Immature natural killer cell (primary cell): ENCODE measurements at places on chromosomes 6 and 20.

DNA sequence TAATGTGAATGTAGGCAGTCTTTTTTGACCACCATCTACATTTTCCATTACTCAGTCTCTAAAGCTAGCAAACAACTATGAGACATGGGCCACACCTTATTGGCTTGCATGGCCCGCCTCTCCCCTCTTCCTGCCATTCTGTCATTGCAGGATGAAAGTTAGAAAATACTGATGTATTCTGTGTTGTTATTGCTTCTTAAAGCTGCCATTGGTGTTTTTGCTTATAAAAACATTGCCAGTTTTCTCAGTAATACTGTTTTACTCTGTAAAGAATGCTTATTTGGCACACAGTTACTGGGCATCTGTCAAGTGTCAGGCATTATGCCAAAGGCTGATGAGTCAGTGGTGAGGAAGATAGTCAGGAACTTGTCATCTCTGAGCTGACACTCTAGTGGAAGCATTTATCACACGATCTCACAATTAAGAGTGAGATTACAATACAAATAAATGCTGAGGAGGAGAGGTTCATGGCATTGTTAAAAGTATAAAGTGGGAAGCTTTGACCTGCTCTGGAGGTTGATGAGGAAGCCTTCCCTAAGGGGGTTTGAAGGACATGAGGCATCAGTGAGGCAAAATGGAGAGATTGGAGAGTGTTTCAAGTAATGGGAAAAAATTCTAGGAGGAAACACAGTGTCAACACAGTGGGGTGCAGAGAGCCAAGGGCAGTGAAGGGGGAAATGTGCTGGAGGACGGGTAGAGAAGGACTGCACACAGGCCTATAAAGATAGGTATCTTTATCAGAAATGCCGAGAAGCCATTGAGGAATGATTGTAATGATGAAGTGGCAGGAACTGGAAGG lies 14.7 kb downstream of the KLHL32 start:
- DNase-seq: no peak
- no peaks in the 10 kb centered on the region for H3K4me1 ChIP-seq
- peaks cover 10% of the 10 kb centered on the region for H3K27me3 ChIP-seq
- H3K27ac ChIP-seq: no peak overlapping the region

GRCh38 chr20:45289942-45290676 lies 16.5 kb upstream of the RBPJL start:
- no peak overlapping the region for H3K27ac ChIP-seq
- peaks cover 11% of the 10 kb centered on the region for H3K4me1 ChIP-seq
- peaks cover 9% of the 10 kb centered on the region for H3K27me3 ChIP-seq
- no peak overlapping the region for H3K4me3 ChIP-seq
- no peaks in the 10 kb centered on the region for H3K36me3 ChIP-seq

- no peaks in the 10 kb centered on the region for H3K36me3 ChIP-seq
- H3K27me3 ChIP-seq: no peaks in the 10 kb centered on the region
- H3K4me3 ChIP-seq: no peak overlapping the region
- H3K4me1 ChIP-seq: no peaks in the 10 kb centered on the region
Measured at GRCh38 chr6:94071835-94072234, 652.5 kb upstream of the EPHA7 start.

DNA sequence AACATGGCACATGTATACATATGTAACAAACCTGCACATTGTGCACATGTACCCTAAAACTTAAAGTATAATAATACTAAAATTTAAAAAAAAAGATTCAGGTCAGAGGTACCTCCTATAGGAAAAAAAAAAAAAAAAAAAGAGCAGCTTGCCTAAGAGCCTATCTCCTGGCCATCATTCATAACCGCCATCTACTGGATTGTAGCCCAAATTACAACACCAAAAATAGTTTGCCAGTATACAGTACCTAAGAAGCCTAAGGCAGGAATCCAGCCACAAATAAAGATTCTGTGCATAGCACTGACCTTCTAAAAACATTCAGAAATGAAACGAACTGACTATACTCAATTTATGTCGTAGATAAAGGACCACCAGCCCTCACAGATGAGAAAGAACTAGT lies 438.4 kb upstream of the ADGRB3 start:
- no peak for DNase-seq
- H3K4me3 ChIP-seq: no peak overlapping the region
- H3K27me3 ChIP-seq: no peaks in the 10 kb centered on the region
- H3K4me1 ChIP-seq: no peaks in the 10 kb centered on the region
- H3K27ac ChIP-seq: no peak overlapping the region

DNA sequence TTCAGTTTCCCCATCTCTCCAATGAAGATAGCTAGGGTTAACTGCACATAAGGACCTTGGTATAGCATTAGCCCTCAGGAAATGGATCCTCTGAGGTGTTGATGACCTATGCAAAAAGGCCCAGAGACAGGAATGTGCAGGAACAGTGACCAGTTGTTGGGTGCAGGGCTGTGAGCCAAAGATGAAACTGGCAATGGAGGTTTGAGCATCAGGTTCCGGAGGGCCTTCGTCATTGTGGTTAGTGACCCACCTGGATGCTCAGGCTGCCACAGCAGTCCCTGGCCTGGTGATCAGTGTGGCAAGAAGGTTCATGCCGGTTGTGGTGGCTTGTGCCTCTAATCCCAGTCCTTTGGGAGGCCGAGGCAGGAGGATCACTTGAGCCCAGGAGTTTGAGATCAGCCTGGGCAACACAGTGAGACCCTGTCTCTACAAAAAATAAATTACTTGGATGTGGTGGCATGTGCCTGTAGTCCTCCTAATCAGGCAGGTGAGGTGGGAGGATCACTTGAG lies 43.7 kb downstream of the TM9SF4 start:
- H3K27me3 ChIP-seq: peaks cover 2% of the 10 kb centered on the region
- peaks cover 9% of the 10 kb centered on the region for H3K4me1 ChIP-seq
- no peak overlapping the region for H3K27ac ChIP-seq
- no peak overlapping the region for H3K4me3 ChIP-seq
- no peak for DNase-seq

DNA sequence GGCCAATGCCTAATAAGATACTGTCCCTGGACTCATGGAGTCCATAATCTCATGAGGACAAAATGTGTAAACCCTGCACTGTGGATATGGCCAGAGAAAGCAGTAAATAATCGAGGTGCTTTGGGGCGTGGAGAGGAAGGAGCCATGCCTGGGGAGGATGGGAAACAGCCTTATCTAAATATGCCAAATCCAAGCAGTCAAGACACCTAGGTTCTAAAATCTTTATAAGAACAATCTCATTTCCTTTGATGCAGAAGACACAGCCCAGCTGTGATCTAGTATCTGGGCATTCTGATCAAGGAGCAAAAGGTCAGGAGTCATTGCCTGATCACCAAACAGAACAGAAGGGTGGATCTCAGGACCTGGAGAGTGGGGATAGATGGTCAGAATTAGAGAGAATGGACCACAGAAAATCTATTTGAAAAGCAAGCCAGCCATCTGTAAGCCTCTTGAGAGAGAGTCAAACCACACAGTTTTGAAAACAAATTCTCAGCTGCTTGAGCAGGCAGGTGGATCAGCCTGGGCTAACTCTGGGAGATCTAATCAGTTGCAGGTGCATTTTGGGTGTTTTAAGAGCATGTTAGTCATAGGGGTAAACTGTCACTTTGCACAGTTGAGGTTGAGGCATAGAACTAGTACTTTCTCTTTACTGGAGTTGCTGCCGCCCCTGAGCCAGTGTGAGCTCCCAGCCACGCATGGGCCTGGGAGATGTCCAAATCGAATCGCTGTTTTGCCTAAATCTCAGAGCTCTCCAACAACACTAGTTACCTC lies 130.8 kb upstream of the TNFAIP3 start:
- H3K4me3 ChIP-seq: no peak overlapping the region
- H3K4me1 ChIP-seq: no peaks in the 10 kb centered on the region
- no peaks in the 10 kb centered on the region for H3K36me3 ChIP-seq
- DNase-seq: no peak
- H3K27ac ChIP-seq: no peak overlapping the region

- no peaks in the 10 kb centered on the region for H3K27me3 ChIP-seq
- no peak overlapping the region for H3K4me3 ChIP-seq
- DNase-seq: no peak
- H3K4me1 ChIP-seq: no peaks in the 10 kb centered on the region
- no peak overlapping the region for H3K27ac ChIP-seq
Measured at GRCh38 chr6:23086100-23086499, 516.7 kb downstream of the HDGFL1 start.

DNA sequence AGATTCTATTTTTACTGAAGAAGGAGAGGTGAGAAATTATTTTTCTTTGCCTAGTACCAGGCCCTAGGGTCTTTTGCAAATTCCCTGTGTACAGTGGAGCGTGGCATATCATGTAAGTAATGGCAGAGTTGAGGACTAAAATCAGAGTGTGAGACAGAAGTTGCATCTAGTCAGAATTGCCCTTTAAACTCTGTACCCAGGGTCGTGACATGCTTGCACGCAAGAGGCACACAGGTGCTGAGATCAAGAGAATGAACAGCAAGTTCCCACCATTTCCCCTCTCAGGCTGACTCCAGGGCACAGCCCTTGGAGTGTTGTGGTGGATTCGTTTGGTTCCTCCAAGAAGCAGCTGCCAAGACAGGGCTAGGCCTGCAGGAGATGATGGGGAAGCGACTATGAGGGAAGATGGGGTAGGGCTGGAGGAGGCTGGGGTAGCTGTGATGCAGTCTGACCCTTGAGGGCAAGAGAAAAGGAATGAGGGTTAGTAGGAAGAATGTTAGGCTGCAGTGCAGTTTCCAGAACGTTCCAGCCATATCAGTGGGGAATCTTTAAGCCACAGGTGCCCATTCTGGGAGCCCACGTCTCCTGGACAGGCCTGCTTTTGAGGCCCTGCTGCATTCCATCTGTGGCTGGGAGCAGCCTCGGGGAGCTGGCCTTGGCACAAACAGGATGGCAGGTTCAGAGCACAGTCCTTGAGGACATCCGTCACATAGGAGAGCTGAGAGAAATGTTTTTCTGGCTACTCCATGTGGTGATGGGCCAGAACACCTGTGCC lies 6.9 kb downstream of the NELFCD start:
- peaks cover 19% of the 10 kb centered on the region for H3K4me1 ChIP-seq

DNA sequence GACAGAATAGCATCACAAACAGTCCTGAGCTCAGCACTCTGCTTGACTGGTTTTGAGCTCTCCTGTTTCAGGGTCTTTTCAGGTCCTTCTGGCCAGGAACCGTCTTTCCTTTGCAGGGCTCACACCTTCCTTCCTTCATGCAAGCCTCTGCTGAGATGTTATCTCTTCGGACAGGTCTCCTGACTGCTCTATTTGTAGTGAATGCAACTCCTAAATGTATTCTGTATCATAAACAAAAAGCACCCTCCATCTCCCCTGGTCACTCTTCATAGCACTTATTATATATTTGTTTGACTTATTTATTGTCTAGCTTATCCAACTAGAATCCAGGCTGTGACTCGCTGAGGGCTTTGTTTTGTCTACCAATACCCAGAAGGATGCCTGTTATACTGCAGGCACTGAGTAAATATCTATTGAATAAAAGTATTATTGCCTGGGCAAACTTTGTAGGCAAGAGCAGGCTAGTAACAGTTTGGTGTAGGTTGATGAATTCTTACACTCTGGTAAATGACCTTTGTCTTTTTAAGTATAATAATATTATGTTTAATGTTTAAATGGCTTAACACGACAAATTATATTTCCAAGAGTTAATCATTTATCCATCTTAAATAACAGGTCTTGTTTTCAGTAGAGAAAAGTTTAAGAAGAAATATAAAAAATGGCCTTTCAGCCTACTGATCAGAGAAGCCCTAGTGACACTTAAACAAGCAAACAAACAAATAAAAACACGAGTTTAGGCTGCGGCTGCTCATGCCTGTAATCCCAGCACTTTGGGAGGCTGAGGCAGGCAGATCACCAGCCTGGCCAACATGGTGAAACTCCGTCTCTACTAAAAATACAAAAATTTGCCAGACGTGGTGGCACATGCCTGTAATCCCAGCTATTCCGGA lies 199.7 kb downstream of the BCAS1 start:
- H3K4me1 ChIP-seq: peaks cover 69% of the 10 kb centered on the region
- H3K27me3 ChIP-seq: peaks cover 5% of the 10 kb centered on the region
- no peaks in the 10 kb centered on the region for H3K36me3 ChIP-seq
- H3K4me3 ChIP-seq: peak overlapping the region; percentile 32
- H3K27ac ChIP-seq: no peak overlapping the region

- no peaks in the 10 kb centered on the region for H3K27me3 ChIP-seq
- no peaks in the 10 kb centered on the region for H3K36me3 ChIP-seq
Measured at GRCh38 chr6:77620278-77620882, 32.5 kb upstream of the MEI4 start.

DNA sequence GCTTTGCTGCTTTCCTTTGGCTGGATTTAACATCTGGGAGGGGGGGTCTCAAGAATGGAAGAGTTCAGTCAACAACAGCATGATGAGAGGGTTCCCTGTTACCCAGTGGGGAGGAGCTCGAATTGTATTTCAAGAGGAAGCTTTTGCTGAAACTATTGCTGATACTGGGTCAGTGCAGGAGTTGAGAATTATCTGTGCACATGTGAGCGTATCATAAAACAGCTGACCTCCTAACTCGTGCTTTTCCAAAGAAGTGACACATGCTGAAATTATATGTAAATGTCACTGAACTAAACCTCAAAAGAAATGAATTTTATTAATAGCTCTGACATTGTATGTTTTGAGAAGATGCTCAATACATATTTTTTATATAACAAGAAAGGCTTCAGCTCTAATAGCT lies 96.3 kb downstream of the PHF3 start:
- no peak for DNase-seq
- peaks cover 4% of the 10 kb centered on the region for H3K36me3 ChIP-seq
- H3K27me3 ChIP-seq: no peaks in the 10 kb centered on the region
- no peak overlapping the region for H3K27ac ChIP-seq
